Ascending aorta (tissue), 2 donors: ENCODE measurements at places on chromosomes 13 and 19.

- no peak for DNase-seq
Observed at GRCh38 chr19:32195706-32196610, 149.5 kb upstream of the ZNF507 start.

DNA sequence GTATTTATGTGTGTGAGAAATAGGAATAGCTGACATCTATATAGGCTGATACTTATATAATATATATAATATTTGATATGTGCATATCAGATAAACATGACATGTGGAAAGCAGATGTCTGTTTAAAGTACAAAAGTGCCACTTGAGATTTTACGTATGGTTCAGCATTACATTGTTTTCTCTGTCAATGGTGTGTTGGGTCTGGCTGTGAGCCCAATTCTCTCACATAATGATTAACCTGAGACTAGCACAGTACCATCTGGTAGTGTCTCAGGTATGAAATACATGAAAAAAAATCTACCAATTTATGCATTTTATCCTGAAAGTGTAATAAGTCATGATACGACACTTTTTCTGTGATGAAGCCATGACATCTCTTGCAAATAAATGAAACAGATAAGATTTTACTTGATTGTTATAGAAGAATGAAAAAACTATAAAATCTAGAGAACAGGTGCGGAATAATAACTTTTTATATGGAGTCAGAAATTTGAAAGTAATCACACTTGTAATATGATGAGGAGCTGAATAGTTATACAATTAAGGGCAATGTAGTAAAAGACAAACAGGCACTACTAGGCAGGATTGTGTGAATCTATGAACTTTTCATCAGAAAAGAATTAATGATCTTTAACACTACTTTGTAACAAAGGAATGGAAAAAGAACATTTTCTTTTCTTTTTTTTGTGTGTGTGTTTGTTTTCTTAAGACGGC lies 1405.0 kb downstream of the OLFM4 start:
- DNase-seq: no peak

- no peak for DNase-seq
Observed at GRCh38 chr13:60169239-60170031, 5.7 kb upstream of the DIAPH3 start.

DNA sequence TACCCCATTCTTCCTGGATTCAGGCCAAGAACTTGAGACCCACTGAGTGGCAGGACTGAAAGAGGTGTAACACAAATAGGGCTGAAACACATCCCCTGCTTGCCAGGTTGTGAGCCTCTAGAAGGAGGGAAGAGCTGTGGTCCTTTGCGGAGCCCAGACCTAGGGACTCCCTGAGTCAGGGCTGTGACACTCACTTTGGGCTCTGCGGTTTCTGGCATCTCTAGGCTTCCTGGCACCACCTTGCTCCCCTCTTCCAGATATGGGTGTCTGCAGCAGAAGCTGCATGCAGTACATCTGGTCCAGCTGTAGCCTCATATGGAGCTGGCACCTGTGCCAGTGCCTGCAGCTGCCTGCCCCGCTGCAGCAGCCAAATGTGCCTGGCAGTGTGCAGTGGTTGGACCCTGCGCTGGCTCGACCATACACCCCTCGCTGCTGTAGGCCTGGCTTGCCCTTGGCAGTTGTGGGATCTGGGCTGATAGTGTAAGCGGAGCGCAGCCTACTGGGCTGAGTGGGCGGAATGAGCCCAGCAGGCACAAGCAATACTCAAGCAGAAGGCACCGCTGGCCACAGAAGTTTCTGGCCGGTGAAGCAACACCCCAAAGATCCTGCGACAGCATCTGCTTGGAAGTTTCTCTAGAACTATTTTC lies 290.4 kb downstream of the SLITRK6 start:
- no peak for DNase-seq

GRCh38 chr19:47682939-47683338 lies 30.3 kb upstream of the EHD2 start:
- no peak for DNase-seq

DNA sequence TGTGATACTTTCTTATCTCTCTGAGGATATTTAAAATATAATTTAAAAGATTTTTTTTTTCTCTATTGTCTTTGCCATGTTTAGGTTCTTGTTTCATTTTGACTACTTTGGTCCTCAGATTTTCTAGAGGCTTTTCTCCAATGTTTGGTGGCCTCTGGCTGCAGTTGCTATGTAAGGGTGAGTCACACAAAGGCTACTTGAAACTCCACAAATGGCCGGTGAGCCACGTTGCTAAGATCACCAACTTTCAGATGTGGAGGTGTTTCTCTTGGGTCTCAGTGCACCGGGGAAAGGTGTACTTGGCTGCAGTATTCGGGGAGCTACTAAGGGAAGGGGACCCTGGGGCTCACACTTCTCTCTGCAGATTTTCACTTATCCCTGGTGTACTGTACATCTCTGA lies 248.1 kb downstream of the HS6ST3 start:
- DNase-seq: no peak

- DNase-seq: peak; percentile 96
Observed at GRCh38 chr19:46624958-46625661, at the start of gene PTGIR. TSS of gene PTGIR (minus strand) at chr19:46625089. CDS start at chr19:46624225, 864 bp downstream.

DNA sequence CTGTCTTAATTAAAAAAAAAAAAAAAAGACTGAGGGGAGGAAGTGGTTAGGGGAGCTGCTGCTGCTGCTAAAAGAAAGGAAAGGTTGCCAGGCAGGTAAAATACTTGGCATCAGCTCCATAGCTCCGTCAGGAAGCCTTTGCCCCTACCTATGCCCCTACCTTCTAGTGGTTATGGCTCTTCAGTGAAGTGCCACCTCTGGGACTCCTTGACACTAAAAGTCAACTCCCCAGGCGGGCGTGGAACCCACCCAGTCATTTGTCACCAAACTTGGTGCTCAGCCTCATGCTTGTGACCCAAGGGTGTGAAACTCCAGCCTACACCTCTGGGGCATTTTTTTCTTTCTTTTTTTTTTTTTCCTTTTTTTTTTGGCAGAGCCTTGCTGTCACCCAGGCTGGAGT lies 4.9 kb upstream of the NECTIN2 start:
- DNase-seq: no peak

- DNase-seq: no peak
Observed at GRCh38 chr13:113089693-113090414, 15.7 kb upstream of the F7 start.

DNA sequence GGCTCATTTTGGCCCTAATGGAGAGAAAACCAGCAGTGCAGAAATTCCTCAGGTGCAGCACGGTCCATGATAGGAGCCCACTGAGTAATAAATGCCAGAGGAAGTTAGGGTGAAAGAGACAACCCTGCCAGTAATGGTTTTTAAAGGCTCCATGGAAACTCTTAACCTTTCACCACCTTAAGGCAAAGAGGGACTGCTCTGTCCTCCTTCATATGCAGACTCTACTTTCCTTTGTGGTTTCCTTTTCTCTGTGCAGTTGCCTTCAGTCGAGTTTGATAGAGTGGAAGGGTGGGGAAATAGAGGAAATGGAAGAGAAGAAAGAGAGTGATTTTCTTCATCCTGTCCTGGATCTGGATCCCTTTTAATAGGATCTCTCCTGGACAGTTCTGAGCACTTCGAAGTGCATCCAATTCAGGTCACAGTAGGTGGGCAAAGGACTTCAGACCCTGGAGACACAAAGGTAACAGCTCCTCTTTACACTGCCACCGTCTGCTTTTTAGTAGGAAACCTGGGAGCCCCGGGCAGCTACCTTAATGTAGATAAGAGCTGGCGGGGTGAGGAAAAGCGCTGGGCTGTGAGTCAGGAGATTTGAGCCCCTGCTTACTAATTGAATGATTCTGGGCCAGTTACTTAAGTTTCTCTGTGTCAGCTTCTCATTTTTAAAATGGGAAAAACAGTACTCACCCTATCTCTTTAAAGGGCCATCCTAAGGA lies 294.8 kb downstream of the KCNRG start:
- no peak for DNase-seq

- no peak for DNase-seq
Observed at GRCh38 chr19:42345191-42345812, 19.9 kb downstream of the MEGF8 start.

- peak; percentile 60 for DNase-seq
Observed at GRCh38 chr13:110324026-110324749, 17.1 kb downstream of the COL4A2 start.

DNA sequence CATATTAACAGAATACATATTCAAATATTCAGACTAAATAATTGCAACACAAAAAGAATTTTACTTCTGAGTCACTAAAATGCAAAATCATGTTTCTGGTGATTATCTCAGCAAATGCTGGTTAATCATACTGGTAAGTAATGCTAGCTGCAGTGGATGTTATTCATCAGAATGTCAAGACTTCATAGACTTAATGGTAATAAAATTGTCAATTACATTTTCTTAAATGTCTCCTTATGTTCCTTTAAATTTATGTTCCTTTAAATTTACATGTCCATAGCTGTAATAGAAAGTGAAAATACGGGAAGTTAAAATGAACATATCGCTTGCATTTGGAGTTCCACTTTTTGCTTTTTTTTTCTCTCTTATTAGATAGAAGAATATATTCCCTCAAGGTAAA lies 853.0 kb downstream of the SLITRK6 start:
- no peak for DNase-seq

DNA sequence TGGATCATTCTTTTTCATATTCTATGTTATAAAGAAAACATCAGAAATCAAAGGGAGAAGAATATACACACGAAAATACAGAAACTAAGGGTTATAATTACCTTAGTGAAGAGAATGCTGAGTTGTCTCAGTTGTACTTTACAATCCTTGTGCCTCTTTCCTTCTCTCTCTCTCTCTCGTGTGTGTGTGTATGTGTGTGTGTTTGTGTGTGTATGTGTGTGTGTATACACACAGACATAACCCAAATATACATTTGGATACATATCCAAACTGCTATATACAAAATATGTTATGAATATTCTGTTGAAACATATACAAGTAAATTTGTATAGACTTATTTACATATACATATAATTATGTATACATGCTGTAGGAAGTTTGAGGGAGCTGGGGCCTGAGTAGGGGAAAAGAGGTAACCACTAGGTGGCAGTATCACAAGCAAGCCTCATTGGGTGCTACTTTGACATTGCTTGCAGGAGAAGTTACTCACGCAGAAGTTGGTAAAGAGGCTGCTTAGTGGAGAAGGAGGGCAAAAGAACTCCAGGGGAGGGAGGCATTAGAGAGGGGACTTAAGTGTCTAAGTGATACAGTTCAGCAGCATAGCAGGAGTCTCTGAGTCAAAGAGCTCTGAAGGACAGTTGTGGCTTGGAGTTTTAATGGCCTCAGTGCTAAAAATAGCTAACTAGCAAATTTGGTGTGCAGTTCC lies 465.1 kb upstream of the PCDH20 start:
- DNase-seq: no peak

DNA sequence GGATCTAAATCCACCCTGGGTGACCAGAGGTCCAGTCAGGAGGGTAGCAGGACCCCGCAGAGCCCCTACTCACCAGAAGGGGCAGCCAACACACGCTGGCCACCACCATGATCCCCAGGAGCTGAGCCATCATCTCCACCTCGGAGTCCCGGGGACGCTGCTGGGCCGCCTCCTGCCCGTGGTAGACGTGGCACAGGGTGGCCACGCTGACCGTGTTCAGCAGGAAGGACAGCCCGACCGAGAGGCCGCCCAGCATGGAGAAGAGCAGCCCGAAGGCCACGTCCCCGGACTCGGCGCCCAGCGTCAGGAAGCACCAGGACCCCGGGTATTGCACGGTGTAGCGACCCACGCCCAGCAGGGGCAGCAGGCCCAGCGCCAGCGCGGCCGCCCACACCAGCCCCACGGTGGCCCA lies 6.9 kb downstream of the TBXA2R start:
- DNase-seq: no peak

GRCh38 chr13:75790198-75790970 lies 154.3 kb downstream of the LMO7 start:
- no peak for DNase-seq

DNA sequence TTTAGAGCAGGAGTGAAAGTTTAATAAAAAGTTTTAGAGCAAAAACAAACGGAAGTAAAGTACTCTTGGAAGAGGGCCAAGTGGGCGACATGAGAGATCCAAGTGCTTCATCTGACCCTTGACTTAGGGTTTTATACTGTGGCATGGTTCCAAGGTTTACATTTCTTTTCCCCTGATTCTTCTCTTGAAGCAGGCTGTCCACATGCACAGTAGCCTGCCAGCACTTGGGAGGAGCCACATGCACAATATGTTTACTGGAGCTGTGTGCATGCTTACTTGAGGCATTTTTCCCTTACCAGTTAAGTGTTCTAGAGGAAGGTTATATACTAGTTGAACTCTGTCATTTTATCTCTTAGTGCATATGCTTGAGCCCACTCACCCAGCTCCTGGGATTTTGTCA lies 295.6 kb downstream of the TBC1D4 start:
- DNase-seq: no peak

DNA sequence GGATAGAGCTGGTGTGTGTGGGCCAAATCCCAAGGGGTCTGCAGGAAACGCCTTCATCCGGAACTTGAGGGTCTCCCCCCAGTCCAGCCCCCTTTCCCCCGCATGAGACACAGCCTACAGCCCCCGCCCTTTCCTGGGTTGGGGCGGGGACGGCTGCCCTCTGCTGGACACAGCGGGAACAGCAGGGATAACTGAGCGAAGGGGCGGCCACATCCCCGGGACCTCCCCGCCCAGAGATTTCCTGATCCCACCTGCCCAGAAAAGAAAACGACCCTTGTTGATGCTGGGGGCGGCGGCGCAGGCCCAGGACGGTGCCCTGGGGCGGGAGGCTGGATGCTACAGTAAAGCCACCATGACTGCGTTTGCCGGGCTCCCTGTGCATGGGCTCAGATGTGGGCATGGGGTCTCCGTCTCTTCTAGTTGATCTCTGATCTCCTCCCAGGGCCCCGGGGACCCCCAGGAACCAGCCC lies 14.2 kb downstream of the ONECUT3 start:
- no peak for DNase-seq

- DNase-seq: no peak
Observed at GRCh38 chr13:33721724-33722123, 96.2 kb upstream of the RFC3 start.

DNA sequence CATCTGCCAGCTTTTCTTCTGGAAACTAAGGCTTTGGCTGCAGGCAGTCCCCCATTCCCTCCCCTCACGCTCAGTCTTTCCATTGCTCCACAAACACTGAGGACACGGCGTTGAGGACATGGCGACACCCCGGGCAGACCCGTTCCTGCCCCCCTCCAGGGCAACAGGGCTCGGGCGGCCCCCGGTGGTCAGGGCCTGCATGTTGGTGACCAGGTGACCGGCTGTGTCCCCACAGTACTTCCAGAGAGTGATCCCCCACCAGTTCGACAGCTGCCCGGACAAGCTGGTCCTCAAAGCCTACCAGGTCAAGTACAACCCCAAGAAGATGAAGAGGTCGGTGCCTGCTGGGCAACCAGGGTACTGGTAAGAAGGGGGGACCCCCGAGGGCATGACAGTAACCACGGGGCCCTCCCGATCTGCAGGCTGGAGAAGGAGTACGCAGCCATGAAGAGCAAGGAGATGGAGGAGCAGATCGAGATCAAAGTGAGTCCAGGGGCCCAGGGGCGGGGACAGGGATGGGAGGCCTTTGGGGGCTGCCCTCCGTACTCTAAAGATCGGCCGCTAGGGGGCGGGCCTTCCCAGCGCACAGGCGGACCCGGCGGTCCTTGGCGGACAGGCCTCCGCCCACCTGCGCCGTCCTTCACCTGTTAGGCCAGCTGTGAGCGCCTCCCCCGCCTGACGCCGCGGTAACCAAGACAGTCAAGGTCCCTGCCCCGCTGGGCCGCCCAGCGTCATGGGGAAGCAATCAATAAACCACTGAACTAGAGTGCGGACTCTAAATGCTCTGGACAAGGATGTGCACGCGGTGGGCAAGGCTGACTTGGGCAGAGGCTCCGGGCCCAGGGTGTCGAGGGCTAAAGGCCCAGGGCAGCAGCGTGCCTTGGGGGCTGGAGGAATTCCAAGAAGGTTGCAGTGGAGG lies 21.1 kb downstream of the PRR36 start:
- DNase-seq: no peak

- no peak for DNase-seq
Observed at GRCh38 chr19:12907166-12907565, 11.9 kb downstream of the SYCE2 start.
